Brain pericyte (primary cell): ENCODE measurements at places on chromosomes 1 and 21.

DNA sequence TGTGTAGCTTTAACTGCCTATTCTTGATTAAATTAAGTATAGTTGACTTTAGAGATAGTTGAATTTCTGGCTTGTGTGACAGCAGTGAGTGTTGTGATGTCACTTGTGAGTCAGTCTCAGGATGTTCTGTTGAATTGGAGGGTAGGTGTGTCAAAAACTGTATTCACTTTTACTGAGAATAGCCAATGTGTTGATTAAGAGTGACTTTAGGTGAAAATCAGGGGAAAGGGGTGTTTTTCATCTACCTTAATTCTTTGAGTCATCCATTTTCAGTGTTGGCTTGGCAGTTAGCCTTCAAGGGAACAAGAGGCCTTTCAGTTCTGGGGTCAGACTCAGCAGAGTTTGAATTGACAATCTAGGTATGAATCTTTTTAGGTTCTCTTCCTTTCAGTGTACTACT, 75.9 kb downstream of the CDC14A start:
- no peak for DNase-seq

DNA sequence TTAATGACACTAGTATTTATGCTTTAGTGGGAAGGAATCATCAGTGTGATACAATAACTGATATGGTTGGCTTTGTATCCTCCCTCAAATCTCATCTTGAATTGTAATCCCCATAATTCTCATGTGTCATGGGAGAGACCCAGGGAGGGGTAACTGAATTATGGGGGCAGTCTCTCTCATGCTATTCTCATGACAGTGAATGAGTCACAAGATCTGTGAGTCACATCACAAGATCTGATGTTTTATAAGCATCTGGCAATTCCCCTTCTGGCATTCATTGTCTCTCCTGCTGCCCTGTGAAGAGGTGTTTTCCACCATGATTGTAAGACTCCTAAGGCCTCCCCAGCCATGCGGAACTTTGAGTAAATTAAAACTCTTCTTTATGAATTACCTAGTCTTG, 1760.3 kb downstream of the NCAM2 start:
- DNase-seq, result no peak

DNA sequence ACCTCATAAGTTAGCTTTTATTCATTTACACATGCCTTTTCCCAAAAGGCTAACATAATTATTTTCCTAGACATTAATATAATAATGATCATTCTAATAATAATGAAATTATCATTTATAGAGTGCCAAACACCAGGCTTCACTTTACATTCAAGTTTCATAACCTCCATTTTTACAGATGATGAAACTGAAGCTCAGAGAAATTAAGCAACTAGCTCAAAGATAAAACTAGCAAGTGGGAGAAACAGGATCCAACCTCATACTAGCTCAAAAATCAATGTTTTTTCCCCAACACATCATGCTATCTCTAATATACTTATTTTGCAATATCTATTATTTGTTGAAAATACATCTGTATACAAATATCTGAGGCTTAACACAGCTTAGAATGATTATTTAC, 14.0 kb downstream of the LPGAT1 start:
- DNase-seq, result no peak

DNA sequence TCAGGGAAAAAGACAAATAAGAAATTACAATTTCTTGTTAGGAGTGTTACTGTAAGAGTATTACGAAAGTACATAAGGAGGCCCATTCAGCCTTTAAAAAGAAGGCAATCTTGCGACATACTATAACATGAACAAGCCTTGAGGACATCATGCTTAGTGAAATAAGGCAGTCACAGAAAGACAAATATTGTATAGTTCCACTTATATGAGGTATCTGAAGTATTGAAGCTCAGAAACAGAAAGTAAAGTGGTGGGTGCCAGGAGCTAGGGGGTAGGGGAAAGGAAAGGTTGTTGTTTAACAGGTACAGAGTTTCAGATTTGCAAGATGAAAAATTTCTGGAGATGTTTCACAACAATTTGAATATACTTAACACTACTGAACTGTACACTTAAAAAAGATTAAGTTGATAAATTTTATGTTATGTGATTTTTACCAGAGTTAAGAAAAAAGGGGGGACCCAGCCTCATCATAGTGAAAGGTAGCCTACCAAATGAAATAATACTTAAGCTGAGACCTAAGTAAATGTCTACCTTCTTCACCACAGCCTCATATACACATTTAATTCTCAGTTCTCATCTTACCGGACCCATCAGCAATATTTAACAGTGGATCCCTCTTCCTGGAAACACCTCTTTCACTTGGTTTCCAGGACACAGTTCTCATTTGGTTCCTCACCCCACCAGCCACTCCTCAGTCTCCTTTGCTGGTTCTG, 19.5 kb downstream of the USP24 start:
- no peak for DNase-seq

- DNase-seq, result no peak
Observed at GRCh38 chr1:100028765-100029164, 59.0 kb downstream of the SLC35A3 start.

DNA sequence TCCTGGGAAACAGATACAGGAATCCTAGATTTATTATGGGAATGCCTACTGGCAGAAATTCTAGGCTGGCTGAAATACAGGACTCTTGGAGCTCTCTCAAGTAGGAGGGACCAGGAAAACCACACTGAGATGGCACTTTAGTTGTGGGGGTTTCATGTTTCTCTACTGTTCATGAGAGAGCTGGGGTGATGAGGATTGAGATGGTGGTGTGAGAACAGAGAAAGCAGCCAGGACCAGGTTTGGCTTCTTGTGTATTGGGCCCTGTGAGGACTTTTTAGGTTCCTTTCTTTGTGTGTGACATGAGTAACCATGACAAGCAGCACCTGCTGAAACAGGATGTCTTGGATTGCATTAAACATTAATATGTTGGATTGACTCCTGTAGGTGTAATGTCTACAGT, 4.9 kb downstream of the ARID1A start:
- no peak for DNase-seq

DNA sequence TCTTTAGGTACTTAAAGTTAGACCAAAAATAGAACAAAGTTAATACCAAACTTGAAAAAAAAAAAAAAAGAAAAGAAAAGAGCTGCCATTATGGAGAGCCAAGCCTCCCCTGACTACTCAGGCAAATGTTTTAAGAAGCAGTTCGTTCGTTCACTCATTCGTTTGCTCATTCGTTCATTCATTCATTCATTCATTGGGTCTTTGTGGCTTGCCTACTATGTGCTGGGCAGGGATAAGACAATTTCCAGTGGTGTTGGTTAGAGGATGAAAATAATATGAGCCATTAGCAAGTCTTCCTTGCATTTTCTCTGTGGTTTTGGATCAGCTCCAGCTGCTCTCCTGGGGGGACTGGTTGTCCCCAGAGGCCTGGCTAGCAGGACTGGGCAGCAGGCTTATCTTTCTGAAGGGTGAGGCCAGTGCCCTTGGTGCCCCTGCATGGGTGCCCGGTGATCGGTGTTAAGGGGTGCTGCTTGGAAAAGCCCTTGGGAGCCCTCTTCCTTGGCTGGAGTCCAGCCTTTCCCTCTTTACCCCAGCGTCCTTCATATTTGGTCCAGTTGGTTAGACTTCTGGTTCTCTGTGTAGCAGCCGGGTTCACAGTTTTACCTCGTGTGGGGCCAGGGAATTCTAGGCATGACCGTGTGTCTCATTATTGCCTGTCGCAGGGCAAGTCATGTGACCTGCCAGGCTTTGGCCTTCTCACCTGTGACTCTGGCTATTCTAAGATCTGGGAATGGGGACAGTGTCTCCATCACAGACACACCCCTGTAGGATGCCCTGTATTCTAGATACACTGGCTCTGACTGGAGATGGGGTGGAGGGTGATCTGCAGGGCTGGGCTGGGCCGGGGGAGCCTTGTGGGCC, 32.8 kb downstream of the LHX4 start:
- DNase-seq, result no peak

- no peak for DNase-seq
Observed at GRCh38 chr1:22550021-22550420, 13.3 kb upstream of the EPHA8 start.

GRCh38 chr1:26387447-26387846, 14.9 kb upstream of the ZNF683 start:
- DNase-seq, result no peak

DNA sequence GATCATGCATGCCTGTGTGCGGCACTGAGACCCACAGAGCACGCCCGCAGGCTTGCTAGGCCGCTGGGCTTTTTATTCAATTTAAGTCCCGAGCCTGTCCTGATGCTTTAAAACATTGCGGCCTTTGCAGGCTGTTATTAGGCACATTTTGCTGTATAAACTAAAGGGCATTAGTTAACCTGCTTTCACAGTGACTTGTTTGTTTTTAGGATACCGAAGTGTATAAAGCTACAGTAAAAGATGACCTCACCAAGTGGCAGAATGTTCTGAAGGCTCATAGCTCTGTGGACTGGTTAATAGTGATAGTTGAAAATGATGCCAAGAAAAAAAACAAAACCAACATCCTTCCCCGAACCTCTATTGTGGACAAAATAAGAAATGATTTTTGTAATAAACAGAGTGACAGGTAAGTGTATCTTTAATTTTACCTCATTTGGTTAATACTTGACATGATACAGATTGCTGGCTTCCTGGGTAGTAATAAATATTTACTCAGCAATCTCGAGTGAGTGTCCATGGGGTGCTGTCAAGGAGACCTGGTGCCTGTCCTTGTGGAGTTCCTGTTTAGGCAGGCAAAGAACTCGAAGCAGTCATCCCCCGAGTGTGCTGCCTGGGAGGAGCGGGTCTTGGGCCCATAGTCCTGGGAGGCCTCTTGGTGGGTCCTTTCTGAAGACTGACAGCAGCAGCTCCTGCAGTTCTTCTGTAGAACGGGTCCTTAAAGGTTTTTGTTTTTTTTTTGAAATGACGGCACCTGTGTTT, 40.1 kb downstream of the TRAPPC10 start:
- no peak for DNase-seq

- DNase-seq, result no peak
Observed at GRCh38 chr1:193416226-193417024, 230.0 kb upstream of the B3GALT2 start.

GRCh38 chr1:63523738-63524137, 413 bp downstream of the EFCAB7 start:
- DNase-seq, result no peak

- DNase-seq, result no peak
Observed at GRCh38 chr1:173865468-173866164, 2.2 kb downstream of the GAS5 start.

GRCh38 chr1:25586181-25586588, 30.4 kb upstream of the MAN1C1 start:
- no peak for DNase-seq

DNA sequence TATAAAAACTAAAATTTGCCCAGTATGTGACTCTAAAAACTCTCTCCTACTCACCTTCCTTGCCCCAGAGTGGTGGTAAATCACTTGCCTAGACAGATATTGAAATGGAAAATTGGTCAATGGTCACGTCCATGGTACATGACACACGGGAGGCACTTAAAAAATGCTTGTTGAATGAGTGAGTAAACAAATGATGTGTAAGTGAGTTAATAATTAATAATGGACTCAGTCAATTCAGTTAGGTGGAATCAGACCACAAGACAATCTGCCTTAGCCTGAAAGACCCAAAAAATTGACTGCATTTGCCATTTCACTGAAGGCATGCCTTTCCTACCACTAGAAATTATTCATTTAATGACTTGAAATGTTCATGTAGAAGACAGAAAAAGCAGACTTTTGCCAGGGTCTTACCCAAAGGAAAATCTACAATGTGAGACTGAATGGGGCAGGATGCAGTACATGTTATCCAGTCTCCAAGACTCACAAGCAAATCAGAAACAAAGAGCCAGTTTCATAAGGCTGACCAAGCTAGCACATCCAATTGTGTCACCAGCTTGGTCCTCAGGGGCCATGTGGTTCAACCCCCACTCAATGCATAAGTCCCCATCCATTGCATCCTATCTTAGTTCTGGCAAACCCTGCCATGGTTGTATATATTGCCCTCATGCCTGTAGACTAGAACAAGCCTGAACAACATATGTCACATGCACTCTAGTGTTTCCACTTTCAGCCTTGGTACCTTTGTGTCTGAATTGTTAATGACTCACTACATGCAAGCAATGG, 73.6 kb downstream of the TBX15 start:
- no peak for DNase-seq

DNA sequence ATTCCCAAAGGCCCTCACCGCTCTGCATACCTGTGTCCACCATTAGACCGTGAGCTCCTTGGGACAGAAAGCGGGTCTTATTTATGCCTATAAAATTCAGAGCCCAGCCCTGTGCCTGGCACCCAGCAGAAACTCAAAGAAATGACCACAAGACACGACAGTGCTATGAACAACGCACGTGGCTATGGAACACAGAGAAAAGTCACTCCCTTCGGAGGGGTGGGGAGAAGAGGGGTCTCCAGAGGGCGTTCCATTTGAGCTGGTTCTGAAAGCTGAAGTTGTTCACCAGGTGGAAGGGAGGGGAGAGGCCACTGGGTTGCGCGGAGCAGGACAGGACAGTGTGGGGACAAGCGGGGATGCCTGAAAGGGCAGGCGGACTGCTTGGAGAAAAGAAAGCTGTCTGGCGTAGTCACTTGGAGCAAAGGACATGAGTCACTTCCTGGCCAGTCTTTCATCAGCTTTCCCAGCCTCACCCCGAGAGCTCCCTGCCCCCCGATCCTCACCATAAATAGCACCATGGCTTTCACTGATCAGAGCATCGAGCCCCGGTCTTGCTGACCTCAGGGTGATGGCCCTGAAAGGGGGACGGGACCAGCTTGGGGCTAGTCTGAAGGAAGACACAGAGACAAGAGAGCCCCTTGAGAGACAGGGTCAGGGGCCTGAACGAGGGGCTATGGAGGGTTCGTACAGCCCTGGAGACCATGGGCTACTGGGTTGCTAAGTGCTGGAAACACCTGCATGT, 28.5 kb downstream of the ECE1 start:
- no peak for DNase-seq

DNA sequence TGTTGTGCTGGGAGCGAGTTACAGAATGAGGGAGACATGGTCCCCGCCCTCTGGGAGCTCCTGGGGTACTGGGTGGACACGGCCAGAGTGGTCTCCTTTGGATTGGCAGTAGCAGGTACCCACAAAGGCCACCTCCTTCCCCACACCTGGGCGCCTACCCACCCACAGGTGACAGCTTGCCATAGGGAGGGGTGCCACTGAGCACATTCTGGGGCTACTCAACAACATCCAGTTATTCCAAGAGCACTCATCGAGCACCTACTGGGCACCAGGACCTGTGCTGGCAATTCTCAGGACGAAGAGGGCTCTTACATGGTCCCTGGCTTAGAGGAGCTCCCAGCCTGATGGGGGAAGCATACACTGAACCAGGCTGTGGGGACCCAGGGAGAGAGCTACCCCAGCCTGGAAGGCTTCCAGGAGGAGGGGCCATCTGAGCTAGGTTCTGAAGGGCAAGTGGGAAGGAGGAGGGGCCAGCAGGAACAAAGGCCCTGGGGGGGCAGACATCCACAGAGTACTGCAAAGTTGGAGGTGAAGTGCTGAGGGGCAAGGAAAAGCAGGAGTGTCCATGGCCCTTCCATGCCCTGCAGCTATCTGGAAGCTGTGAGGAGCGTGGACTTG, 22.0 kb downstream of the MRPL37 start:
- no peak for DNase-seq

DNA sequence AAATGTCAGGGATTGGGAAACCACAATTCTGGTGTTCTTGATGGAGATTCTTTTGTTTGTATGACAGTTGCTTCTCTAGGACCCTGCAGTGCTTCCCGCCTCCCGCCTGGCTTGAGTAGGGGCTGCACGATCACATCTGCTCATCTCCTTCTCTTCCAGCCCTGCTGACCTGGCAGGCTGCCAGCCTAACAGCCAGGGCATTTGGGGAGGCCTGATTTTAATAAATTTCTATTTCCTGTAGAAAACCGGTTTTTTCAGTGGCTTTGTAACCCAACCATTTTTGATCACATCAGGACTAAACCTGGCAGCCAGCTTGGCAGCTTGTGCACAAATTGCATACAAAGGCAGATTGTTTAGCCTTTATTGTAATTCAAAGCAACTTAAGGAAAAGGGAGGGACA, 78.9 kb downstream of the UBE2U start:
- DNase-seq, result no peak
